ENCODE measurements at places on chromosomes 3 and 15.

- no peak for DNase-seq
Observed at GRCh38 chr3:4322635-4323034, 19.5 kb downstream of the SETMAR start.

DNA sequence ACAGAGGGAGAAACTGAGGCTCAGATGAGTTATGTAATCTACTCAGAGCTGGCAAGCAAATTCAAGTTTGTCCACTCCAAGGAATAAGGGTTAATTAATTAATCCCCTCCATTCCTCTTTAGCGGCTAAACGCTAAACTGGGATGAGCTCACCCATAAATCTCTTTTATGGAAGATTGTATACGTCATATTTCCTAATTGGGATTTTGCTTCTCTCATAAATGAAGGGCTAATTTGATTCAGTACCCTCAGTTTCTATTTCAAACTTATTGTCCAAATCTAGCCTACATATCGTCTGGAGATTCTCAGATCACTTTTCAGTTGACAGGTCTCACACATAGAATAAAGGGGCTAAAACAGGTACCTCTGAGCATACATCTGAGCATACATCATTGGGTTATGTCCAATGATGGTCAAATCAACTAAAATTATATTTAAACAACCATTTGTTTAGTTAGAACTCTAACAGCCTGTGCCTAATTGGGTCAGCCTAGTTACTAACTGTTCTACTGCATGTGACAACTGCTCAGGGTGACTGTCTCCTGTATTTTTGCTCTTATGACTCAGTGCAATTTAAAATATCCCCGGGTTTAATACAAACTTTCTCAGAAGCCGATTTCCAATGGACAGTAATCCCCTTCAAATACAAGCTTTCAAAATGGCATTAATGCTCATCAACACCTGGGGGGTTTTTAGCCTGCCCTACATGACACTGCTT, 57.6 kb upstream of the PLXND1 start:
- DNase-seq = no peak

- DNase-seq = no peak
Observed at GRCh38 chr3:50408443-50408944, 49.2 kb upstream of the TMEM115 start.

- DNase-seq = no peak
Observed at GRCh38 chr3:122758877-122759560, 34.6 kb downstream of the HSPBAP1 start.

GRCh38 chr3:152205097-152205593, 63.6 kb upstream of the MBNL1 start:
- DNase-seq = no peak

DNA sequence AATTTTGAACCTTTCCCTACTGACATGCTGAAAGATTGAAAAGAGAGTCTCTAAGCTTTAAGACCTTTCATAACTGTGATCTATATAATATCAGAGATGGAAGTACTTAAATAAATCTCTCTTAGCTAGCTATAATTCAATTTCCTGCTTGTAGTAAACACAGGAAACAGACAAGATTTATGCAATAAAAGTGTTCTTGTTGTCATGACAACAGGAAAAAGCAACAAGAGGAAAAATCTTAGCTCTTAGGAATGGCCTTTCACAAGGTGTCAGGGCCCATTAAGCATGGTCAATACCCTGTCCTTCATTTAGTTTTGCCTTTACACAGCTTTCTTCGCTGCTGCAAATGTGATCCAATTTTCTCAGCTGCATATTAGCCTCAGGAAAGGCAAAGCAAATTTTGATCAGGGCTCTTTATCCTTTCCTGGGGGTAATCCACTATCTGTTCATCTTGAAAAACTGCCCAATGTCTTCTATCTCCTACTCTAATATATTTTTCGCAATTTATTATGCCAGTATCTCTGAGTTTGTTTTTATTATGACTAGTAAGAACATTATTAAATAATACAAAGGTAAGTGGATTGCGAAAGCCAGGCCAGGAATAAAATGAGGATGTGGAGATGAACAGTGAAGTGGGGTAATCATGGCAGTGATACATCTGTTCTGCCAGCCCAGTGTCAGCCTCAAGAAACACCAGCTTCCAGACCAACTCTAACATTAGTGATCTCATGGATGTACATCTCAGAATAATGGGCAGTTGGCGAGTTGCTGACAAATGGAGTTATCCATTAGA, 28.7 kb downstream of the SIDT1 start:
- DNase-seq = no peak

GRCh38 chr3:126870608-126871210, 112.2 kb upstream of the PLXNA1 start:
- DNase-seq = no peak

GRCh38 chr15:23860290-23861245, 173.5 kb upstream of the NDN start:
- DNase-seq = no peak

DNA sequence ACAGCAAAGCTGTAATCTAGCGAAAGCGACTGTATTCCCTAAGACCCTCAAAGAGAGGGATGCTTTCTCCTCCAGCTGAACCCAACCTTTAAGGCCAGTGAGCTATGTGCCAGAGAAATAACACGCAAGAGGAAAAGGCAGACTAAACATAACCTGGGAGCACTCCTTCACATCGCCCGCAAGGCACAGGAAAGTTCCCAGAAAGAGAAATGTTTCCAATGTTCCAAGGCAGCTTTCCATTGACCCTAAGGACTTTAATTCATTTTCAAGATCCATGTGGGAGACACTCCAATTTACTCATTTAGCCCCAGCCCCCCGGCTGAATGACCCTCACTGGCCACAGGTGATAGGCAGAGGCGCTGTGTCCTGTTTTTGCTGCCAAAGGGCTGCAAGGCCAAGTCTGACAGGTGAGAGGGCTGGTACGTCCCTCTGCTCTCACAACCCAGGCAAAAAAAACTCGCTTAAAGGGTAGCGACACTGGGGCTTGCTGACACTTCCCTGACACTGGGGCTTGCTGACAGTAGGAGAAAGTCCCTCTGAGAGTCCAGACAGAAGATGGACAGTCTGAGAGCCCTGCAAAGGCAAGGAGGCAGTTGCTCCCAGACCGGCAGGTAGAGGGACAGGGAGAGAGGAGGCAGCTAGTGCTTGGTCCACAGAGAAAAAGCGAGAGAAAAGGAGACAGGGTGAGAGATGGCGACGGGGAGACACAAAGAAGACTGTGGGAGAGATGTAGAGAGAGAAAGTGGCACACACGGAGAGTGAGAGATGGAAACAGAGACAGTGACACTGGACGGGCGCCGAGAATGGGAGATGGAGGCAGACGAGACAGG, 702 bp downstream of the ARHGEF3 start:
- DNase-seq = no peak

DNA sequence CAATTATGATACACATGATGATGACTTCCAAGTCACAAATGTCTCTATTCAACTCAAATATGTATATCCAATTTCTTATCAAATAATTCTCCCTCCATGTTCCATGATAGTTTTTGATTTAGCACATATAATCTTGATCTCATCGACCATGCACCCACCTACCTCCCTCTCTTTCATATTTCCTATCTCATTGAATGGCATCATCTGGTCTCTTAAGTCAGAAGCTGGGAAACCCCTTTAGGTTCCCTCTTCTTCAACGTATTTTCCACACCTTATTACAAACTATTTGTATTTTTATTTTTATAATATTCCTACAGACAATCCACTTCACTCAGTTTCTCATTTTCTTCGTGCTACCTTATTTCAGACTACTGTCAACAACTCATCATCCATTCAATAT, 56.9 kb upstream of the DPH6 start:
- no peak for DNase-seq

DNA sequence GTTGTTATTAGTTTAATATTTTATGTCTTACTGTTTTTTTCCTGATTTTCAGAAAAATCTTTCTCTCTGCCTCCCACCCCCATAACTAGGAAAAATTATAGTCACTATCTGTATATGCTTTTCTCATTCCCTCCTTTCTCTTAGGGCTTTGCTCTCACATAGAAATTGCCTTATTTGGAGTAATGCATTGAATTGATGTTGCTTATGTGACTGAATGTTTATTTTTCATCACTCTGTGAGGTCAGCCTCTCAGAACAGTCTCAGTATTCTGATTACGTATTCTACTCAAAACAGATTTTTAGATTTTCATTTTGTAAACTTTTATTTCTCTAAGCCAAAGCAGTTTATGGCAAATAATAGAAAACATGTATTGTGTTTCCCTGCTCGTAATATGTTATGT, 121.0 kb downstream of the SLMAP start:
- no peak for DNase-seq

- no peak for DNase-seq
Observed at GRCh38 chr15:80674245-80674614, 20.9 kb upstream of the ABHD17C start.

DNA sequence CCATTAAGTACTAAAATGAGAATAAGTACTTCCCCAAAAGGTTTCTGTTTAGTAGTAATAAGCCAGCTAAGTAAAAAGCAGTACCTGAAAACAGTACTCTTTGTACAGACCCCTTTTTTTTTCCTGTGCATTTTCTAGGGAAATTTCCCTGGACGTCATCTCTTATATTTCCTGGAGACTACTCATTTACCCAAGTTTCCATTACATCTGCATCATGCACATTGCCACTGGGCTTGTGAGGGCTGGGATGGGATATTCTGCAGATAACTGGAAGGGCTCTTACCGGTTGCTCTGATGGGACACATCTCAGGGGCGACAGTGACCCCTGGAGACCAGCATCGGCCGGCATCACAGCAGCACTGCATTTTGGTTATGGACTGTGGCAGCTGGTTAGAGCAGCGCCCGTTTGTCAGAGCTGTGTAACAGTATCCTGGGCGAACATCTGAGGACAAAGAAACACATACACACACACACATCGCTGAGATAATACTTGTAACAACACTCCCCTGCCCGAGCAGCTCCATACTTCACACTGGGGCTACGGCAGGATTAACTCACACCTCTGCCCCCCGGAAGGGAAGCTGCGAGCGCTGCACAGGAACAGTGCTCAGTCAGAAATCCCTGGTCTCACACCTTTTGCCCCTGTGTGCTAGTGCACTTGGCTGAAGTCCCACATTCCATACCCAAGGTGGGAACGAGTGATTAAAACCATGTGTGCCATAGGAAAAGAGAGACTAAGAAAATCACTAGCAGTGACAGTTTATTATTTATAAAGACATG, 124.9 kb downstream of the FBN1 start:
- DNase-seq = no peak

- no peak for DNase-seq
Observed at GRCh38 chr3:14430706-14431451, 28.5 kb downstream of the SLC6A6 start.

DNA sequence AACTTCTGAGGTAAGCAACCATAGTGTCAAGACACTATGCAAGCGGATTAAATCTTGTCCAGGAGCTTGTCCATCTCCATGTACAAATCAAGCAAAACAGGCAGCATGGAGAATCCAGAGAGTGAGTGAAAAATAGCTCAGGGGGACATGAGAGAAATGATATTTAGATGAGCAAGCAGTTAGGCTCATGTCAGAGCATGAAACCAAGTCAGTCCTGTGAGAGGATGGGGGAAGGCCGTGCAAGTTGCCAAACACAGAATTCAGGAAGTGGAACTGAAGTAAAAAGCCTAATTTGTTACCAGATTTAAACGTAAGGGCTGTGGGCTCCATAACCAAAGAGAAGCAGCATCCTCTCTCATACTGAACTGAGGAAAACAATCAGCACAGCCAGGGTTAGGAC, 995.9 kb downstream of the MCTP2 start:
- DNase-seq = no peak

Data from stimulated activated CD4-positive, alpha-beta T cell treated with anti-CD3 and anti-CD28 coated beads, Interleukin-1b, Interleukin-23, amount 100 ng/mL, for 1 hour (primary cell).